EL (cell line): ENCODE measurements at places on chromosomes 6 and 20.

GRCh38 chr6:45930420-45931040 is 85.1 kb downstream of the CLIC5 start:
- DNase-seq: peak; percentile 64

DNA sequence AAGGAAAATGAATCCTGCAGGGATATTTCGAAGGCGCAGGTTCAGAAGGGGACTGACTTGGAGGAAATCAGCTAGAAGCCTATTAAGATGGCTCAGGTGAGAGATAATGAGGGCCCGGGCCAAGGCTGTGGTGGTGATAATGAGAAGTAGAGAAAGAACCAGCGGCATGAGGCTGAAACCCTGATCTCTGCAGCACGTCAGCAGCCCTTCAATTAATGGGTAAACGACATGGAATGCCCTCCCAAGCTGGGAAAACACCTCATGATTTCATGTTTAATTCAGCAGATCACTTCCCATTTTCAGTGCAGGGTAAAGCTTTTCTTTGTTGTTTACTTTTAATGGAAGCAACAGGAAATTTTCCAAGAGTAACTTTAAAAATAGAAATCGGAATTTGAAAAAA is 104.9 kb downstream of the TMEM200A start:
- no peak for DNase-seq

- DNase-seq: peak; percentile 86
These were observed 155.5 kb upstream of the DST start for GRCh38 chr6:56798163-56798562.

GRCh38 chr6:129615496-129615895 is 94.5 kb downstream of the ARHGAP18 start:
- no peak for DNase-seq

DNA sequence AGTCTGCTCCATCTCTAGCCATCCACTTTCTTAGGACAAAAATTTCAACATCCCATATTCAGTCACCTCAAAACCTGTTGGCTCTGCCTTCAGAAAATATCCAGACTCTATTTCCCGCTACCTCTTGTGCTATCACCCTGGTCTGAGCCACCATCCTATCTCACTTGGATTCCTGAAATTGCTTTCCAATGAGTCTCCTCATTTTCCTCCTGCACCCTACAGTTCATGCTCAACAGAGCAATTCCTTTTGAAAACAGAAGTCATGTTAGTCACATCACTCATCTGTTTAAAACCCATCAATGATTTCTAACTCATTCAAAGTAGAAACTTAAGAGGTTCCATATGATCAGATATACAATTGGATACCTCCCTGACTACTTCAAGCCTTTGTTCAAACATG is 229.9 kb downstream of the ADGRG6 start:
- peak; percentile 74 for DNase-seq

DNA sequence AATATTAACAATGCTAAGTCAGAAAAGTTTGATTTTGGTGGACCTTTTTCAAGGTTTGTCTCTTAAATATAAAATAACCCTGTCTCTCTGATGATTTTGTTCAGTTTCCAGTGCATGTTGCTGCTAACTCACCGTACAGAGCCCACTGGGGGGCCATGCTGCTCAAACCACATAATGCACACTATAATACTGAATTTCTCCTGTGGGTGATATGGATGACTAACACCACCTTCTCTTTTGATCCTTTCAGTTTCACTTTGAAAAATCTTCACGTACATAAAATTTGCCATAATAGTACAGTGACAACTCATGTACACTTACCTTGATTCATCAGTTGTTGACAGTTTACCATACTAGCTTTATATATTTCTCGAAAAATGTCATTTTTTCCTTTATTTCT is 506.6 kb upstream of the MAN1A1 start:
- DNase-seq: peak; percentile 4

- no peak for DNase-seq
These were observed 51.7 kb downstream of the MYH7B start for GRCh38 chr20:35007413-35007812.

GRCh38 chr20:41848180-41848579 is 230.0 kb upstream of the CHD6 start:
- DNase-seq: no peak

DNA sequence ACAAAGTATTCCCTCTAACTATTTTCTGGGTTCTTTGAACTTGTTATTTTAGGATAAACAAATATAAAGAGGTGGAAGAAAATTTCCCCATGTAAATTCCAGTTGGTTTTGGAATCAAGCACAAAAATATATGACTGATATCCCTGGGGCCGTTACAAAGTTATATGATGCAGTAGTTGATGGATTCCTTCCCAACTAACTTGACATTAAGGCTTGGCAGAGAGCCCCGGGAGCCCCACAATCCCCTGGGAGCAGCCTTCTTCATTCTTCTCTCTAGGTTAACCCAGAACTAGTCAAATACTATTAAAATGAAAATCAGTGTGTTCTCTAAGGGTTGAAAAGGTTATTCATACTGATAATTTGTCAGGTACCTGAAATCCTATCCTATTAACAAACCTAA is 508.9 kb upstream of the SOX4 start:
- DNase-seq: peak; percentile 3

DNA sequence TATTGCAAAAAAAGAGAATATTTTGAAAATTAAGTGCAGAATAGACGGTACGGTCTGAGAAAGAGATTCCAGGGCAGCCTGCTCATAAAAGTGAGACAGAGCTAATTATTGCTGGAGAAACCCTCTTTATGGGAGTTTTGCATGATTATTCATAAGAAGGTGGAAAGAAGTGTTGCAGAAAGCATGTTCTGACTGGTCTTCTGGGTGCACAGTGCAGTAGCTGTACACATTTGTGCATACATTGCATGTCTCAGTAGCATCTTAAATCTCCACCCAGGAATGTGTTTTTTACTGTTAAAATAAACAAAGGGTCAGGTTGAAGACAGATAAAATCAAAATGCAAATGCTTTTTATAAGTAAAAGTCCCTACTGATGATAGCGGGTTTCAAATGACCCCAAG is 1813.6 kb upstream of the DEFB115 start:
- DNase-seq: peak; percentile 4

- no peak for DNase-seq
These were observed 16.4 kb downstream of the FRMD1 start for GRCh38 chr6:168062346-168063289.

- DNase-seq: no peak
These were observed 210.9 kb upstream of the HDDC2 start for GRCh38 chr6:125512621-125513020.

GRCh38 chr6:30219244-30219643 is 6.0 kb upstream of the TRIM26 start:
- DNase-seq: peak; percentile 57

GRCh38 chr20:18004384-18005031 is 35.7 kb downstream of the MGME1 start:
- no peak for DNase-seq

DNA sequence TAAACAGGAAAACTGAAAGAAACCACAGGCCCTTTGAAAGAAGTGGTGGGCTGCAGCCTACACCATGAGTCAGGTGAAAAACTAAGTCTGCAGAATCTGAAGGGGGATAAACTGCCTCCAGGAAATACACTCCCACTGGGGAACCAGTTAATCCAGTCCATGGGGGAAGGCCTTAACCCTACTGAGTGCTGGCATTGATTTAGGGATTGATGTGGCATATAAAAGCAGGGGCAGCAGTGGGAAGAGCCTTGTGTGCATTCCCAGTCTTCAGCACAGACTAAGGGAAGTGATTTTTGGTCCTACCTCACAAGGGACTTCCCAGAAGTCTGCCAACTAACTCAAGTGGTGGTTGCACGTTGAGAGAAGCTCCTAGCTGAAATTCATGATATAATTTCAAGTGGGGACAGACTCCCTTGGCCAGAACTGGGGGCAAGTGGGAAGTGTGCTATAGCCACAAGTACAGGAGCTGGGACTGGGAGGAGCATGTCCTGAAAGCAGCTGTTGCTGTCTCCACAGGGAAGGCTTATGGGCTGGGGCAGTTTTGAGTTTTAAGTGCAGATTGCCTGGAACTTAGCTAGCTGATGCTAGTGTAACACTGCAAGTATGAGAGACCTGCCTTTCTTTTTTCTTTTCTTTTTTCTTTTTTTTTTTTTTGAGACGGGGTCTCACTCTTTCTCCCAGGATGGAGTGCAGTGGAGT is 31.2 kb downstream of the CITED2 start:
- no peak for DNase-seq

- no peak for DNase-seq
These were observed 679.7 kb upstream of the ID4 start for GRCh38 chr6:19157486-19157885.

GRCh38 chr6:105036351-105036750 is 79.4 kb downstream of the LIN28B start:
- no peak for DNase-seq

DNA sequence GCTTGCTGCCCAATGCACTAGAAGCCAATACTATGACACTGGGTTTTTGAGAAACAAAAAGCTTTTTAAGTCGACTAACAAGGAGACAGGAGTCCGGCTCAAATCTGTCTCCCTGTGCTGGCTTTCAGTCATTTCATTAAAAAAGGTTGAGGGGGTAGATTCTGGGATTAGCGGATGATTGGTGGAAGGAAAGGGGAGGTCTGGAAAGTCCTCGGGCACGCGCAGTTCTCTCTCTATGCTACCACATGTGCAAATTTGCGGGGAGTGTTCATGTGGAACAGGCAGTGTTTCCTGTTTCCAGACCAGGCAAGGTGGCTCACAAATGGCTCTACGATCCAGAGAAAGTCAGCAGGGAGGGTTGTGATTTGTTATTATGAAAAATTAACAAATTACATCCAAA is 89.1 kb upstream of the TOX2 start:
- DNase-seq: no peak

GRCh38 chr6:144338951-144339700 is 54.0 kb downstream of the UTRN start:
- no peak for DNase-seq

DNA sequence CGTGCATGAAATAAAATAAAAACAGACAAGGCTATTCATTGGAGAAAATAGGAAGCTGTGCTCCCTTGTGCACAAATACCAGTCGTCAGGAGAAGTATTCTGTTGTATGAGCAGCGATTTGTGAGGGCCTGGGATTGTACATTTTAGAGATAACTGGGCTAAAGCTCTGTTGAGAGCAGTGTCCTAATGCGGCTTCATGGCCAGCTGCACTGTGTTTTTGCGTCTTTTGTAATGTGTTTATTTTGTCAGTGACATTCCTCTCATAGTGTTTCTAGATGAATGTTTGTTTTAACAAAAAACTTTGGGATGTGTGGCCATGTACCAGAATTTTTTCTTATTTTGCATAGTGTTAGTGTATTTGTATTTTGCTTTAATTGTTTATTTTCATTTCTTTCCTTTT is 14.8 kb downstream of the ERMARD start:
- DNase-seq: no peak

DNA sequence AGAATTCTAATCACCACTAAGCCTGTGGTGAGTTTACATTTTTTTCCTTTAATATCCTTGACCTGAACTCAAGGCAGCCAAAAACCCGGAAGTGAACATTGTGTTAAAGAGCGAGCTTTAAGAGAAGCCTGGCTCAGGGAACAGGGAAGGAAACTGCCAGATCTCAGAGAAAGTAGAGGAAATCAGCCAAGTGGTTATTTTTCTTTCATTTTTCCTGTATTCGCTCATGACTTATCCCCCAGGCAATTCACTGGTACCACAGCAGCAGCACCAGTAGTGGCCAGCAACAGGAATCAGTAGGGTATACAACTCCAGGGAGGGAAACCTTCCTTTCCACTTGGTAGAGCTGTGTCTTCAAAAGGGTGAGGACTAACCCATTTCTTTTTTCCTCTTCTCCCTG is 89.6 kb upstream of the HMGCLL1 start:
- DNase-seq: peak; percentile 52

DNA sequence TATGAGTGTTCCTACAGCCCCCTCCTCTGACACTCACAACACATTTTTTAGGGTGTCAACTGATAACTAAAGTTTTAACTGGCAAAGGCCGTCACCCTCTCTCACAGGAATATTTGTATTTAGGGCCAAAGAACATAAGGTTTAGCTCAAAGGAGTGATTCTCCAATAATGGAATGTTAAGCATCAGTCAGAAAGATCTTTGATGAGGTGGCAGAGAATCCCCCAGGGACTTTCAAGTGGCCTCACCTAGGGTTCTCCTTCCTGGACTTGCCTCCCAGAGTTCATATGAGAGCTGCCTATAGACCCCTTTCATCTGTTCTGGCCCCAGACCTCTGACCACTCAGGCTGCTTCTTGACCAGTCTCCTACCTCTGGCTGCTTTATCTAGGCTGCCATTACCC is 7.4 kb upstream of the SCUBE3 start:
- no peak for DNase-seq

- DNase-seq: peak; percentile 91
These were observed 409.9 kb upstream of the MARCKS start for GRCh38 chr6:113447088-113447831.

- no peak for DNase-seq
These were observed 124.9 kb downstream of the GRM4 start for GRCh38 chr6:34020807-34021553.

DNA sequence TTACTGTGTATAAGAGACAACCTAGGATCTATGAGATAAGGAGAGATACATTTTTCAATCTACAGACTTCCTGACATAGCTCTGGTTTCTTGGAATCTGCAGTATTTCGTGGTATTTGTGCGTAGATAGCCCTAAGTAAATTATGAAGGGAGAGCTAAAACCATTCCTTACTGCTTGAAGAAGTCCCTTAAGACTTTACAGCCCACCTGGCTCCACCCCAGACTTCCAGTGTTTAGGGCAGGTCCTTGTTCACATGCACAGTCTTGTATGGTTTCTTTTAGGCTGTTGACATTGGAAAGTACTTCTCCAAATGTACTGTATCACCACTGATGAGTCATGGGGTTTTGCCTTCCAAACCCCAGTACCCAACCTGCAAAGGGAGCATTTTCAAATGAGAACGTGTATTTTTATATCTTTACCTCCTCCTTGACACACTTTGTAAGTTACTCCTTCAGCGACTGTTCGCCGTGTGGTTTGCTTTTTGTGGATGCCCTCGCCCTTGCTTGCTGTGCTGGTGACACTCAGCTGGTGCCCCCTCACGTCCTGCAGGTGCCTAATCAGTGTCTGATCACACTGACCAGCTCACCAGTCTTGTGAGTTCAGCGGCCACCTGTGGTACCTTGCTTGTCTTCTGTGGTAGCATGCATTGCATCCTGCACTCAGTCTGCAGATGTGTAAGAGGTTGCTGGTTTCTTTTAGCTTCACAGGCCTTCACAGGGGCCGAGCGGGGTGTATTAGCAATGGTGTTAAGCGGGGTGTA is 73.3 kb downstream of the IGF2R start:
- DNase-seq: peak; percentile 56

DNA sequence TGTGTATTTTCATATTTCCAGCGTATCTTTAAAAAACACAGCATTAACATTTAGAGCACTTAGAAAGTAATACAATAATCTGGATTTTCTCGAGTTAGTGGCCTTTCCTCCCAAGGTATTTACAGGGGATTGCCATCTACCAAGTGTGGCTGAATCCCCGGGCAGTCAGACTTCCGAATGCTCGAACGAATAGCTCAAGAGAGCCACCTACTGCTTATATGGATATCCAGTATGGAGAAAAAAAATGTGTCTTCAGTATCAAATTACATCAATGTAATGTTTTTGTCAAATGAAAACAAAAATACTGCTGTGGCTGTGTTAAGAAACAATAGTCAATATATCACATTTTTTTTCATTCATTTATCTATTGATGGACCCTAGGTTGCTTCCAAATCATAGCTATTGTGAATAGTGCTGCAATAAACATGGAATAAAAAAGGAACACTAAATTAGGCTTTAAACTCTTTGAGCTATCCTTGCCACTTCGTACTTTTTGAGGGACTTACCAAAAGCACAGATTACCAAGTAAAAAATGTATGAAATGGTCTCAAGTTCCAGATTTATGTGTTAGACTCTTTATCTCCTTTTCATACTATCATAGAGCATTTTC is 654.5 kb upstream of the PTCHD4 start:
- peak; percentile 68 for DNase-seq

- DNase-seq: peak; percentile 63
These were observed 18.6 kb downstream of the SNX14 start for GRCh38 chr6:85574932-85575598.

GRCh38 chr20:62265365-62265764 is 27.0 kb downstream of the OSBPL2 start:
- no peak for DNase-seq
